ENCODE measurements at places on chromosomes 1 and 21. TPM values are rescaled to one million over a fixed set of nuclear protein-coding genes. Genes with fewer than 3 reads are reported as not detected.

The NID1 gene
- 238 TPM for total RNA-seq

The NPPB gene
- not detected for total RNA-seq

The OSCP1 gene
- 7.0 TPM for total RNA-seq

DNA sequence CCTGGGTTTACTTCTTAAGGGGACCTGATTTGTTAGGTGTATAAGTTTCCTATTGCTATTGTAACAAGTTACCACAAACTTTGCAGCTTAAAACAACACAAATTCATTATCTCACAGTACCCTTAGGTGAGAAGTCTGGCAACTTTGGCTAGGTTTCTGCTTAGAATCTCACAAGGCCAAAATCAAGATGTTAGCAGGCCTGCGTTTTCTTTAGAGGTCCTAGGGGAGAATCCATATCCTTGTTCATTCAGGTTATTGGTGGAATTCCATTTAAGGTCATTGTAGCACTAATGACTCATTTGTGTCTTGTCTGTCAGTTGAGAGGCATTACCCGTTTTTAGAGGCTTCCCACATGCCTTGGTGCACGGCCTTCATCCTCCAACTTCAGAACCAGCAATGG lies 8.2 kb upstream of the SH2D1B start:
- DNase-seq, result no peak

- no peak for DNase-seq
Measured at GRCh38 chr21:30979054-30979453, 59.2 kb downstream of the KRTAP19-8 start.

GRCh38 chr1:232954594-232955365 lies 4.4 kb downstream of the NTPCR start:
- DNase-seq, result no peak

GRCh38 chr21:34692458-34693020 lies 23.7 kb downstream of the CLIC6 start:
- DNase-seq, result no peak

DNA sequence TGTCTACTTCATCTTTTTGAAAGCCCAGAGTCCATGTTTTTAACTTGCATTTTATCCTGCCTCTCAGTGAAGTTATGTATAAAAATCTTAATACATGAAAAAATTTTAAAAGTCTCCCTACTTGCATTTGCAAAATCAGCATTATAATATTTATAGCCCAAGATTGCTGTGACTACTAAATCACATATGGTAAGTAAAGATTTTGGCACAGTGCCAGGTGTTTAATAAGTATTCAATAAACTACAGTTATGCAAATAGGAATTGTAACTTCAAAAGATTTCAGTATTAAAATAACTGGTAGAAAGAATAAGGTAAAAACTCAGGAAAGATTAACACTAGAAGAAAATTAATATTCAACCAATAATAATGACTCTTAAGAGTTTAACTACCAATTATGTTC lies 641.7 kb downstream of the LRRIQ3 start:
- no peak for DNase-seq

DNA sequence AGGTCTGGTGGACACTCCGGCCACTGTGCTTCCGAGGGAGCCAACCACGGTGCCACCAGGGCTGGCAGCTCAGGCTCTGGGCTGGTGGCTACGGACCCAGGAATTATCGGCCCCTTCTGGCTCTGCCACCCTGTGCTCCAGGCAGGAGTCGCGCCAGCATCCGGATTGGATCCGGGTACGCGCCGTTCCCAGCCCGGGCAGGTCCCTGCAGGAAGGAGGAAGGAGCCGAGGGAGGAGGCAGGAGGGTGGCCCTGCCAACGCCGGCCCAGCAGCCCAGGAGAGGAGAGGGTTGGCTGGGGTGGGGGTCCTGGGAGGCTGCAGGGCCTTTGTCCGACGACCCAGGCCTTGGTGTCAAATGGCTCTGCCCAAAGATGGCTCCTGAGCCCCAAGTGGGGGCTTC lies 160.5 kb downstream of the CASZ1 start:
- DNase-seq, result no peak

DNA sequence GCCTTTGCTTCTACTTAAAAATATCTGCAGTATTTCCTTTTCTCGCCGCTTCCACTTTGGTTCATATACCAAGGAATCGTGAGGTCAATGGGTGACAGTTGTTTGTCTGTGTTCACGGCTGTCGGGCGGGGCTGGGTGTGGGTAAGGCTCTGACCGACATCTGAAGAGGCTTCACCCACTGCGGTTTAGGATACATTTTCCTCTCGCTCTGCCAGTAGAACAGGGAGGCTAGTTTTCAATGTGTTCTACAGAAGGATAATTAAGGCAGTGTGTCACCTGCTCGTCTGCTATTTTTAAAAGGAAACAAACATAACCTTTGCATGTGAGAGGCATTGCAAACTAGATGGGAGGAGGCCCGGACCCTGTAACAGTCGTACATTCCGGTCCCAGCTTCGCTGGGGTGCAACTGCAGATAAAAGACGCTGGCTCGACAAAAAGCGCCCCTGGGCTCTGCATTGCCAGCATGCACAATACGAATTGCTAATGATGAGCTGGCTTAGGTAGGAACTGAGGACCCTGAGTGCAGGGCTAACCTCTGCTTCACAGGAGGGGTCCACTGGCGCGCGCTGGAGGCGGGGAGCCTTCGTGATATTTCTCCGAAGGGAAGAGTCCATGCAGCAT lies 8.5 kb upstream of the ERG start:
- DNase-seq, result no peak

DNA sequence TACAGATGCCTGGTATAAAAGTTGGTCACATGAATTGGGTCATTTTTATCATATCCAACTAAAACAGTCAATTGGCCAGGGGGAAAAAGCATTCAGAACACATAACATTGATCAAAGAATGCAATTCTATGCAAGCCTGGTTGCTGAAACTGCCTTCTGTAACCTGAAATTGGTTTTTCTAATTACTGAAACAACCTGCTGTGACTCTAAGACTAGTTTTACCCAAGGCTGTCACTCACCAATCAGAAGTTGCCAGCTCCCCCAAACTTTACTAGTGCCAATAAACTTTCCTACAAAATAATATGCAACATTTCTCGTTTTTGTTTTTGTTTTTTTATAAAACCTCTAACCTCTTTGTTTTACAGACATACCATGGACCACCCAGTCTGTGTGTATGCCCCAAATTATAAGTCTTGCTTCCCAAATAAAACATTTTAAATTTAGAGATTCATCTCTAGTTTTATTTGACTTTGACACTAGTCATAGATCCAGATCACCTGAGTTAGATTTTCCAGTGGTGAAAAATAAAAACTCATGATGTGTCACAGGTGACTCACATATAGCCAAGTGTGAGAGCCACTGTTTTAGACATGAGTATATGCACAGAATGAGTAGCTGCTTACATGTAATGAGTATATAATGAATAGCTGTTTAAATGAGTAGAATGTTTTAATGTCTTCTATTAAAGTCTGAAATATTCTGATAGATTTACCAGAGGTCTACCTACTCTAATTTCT lies 64.2 kb upstream of the CR2 start:
- no peak for DNase-seq

GRCh38 chr1:214460304-214460916 lies 91.0 kb downstream of the PTPN14 start:
- DNase-seq, result no peak

DNA sequence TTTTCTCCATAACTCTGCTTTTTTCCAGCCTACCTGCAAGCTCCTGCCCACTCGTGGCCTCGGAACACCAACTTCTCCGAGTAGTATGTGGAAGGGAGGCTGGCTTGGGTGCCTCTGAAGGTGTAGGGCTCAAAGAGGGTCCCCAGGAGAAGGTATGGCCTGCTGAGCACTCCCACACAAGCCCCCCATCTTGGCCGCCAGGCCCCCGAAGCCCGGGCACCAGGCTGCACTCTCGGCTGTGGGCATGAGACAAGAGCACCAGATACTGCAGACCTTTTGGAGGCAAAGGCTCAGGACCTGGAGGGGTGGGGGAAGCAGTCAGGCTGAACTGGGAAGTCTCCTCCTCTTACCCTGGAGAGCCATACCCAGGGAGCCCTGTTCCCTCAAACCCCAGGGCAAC lies 1.7 kb downstream of the ZNF692 start:
- no peak for DNase-seq

Measured in mesenteric fat pad (tissue), 1 donor.